Activated CD8-positive, alpha-beta memory T cell treated with anti-CD3 and anti-CD28 coated beads, Interleukin-2, amount 50 U/mL, for 4 hours (primary cell): ENCODE measurements at places on chromosomes 3 and 15.

DNA sequence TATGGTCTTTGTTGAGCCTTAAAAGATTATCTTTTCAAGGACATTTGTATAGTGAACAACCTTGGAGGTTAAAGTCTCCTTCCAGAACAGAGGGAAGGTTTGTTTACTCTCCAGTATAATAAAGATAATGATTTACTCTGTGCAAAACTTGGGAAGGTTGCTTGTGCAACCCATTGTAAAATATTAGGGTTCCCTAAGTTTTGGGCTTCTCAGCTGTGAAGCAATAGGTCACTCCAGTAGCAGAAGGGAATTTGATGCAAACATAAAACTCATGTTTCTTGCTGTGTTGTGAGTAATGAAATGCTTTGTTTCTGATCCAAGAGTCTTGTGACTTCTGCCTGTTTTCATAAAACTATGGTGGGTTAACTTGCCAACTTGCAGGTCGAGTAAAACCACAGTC, 177.5 kb downstream of the SUCNR1 start:
- no peak for DNase-seq

- DNase-seq, result no peak
These were observed 36.8 kb upstream of the POLG start for GRCh38 chr15:89371228-89372044.

- no peak for DNase-seq
These were observed 68.7 kb downstream of the CHRD start for GRCh38 chr3:184448321-184449160.

GRCh38 chr3:64158334-64158733, 66.9 kb downstream of the PRICKLE2 start:
- no peak for DNase-seq

DNA sequence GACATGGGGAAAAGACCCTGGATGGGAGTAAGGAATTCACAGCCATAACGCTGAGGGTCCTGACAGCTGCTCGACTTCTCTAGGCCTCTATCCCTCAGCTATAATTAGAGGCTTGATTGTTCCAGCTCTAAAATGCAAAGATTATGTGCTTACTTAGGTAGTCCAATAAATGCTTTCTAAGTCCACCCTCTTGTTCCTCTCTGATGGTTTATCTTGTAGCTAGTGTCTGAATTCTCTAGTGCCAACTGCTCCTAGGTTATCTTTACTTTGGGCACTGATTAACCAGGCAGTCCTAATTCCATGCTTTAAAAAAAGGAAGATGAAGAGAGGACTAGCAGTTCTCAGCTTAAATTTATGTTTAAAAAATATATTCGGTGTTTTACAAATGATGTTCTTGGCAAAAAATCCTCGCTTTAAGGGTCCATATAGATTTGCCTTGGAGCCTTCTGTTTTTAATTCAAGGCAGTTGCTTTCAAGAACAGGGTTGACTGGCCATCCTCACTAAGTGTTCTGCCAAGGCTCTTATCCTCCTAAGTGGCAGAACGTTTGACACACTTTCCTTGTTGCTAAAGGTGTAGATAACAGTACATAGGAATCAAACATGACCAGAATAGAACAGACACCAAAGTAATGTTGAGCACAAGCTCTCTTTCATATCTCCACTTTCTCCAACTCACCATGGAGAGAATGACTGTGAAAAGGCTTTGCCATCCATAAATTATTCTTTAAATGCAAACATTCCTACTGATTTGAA, 60.6 kb downstream of the THRB start:
- DNase-seq, result no peak

GRCh38 chr15:25022233-25022632, 67.4 kb downstream of the SNRPN start:
- no peak for DNase-seq

- no peak for DNase-seq
These were observed 103.0 kb downstream of the P3H2 start for GRCh38 chr3:190017521-190018288.

DNA sequence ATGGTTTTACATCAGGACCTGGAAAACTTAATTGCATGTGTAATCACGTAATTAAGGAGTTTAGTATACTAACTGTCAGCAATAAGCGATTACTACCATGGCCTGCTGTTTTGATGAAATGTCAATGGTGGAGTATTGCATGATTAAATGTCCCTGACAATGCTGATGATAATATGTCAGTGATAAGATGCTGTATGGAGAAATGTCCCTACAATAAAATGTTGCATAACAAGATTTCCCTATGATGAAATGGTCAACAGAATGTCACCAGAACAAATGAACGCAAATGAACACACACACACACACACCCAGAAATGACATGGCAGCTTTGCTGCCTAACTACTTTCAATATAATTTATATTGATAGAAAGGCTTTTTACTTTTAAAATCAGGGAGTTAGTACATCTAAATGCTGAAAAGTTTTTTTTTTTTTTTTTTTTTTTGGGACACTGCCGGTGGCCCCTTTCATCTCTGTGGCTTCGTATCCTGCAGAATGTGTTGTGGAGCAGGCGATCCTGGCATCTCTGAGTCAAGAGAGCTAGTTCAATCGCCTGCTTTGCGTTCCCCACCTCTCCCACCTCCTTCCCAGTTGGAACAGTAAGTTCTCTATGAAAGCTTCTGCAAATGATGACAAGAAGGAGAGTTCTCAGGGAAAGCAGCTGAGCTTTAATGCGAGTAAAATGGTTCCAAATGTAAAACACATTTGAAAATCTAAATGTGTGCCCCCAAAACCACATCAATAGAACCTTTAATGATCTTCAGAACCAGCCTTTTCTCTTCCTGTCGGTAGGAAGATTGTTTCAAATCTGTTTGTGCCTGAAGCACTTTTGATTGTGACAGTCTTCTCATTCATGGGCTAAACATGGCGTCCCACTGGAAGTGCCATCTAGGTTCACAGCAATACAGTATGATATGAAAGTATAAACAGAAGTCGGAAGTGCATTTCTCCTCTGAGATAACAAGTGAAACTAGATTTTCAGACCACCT, 170.1 kb upstream of the GBE1 start:
- DNase-seq, result no peak

DNA sequence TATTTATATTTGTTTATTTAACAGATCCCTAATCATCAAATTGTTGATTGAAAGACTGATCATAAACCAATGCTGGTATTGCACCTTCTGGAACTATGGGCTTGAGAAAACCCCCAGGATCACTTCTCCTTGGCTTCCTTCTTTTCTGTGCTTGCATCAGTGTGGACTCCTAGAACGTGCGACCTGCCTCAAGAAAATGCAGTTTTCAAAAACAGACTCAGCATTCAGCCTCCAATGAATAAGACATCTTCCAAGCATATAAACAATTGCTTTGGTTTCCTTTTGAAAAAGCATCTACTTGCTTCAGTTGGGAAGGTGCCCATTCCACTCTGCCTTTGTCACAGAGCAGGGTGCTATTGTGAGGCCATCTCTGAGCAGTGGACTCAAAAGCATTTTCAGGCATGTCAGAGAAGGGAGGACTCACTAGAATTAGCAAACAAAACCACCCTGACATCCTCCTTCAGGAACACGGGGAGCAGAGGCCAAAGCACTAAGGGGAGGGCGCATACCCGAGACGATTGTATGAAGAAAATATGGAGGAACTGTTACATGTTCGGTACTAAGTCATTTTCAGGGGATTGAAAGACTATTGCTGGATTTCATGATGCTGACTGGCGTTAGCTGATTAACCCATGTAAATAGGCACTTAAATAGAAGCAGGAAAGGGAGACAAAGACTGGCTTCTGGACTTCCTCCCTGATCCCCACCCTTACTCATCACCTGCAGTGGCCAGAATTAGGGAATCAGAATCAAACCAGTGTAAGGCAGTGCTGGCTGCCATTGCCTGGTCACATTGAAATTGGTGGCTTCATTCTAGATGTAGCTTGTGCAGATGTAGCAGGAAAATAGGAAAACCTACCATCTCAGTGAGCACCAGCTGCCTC, 14.7 kb downstream of the THBS1 start:
- DNase-seq, result no peak

GRCh38 chr3:133841196-133841595, 35.6 kb downstream of the SRPRB start:
- DNase-seq, result no peak

- no peak for DNase-seq
These were observed 5.7 kb upstream of the CAV3 start for GRCh38 chr3:8727605-8728512.

DNA sequence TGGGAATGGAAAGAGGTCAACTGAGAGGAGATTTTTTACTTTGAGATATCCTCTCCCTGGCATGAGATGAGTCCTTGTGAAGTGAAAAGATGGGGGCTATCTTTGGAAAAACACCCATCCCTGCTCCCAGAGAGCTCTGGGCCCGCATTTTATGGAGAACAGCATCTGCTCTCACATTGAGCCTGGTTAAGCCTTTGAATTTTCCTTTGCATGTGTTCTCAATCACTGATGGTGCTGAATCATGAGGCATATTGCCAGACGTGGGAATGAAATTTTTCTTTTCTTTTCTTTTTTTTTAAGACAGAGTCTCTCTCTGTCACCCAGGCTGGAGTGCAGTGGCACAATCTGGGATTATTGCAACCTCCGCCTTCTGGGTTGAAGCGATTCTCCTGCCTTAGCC, 24.4 kb downstream of the TMEM45A start:
- no peak for DNase-seq

DNA sequence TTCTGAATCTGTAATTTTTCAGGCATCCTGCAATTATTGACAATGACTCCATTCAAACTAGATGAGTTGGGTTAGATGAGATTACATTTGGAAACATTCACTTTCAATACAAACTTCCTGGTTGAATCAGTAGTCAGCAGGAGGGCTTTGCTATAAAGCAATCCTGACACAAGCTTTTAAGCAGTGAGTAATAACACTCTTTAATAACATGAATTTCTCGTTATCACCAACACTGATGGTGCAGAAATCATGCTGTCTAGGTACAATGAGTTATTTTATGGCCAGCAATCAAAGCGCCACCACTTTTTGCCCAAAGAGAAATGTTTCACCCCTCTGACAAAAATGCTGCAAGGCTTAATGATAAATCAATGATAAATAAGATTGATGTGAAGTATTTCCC, 474.8 kb upstream of the CNTN4 start:
- no peak for DNase-seq

DNA sequence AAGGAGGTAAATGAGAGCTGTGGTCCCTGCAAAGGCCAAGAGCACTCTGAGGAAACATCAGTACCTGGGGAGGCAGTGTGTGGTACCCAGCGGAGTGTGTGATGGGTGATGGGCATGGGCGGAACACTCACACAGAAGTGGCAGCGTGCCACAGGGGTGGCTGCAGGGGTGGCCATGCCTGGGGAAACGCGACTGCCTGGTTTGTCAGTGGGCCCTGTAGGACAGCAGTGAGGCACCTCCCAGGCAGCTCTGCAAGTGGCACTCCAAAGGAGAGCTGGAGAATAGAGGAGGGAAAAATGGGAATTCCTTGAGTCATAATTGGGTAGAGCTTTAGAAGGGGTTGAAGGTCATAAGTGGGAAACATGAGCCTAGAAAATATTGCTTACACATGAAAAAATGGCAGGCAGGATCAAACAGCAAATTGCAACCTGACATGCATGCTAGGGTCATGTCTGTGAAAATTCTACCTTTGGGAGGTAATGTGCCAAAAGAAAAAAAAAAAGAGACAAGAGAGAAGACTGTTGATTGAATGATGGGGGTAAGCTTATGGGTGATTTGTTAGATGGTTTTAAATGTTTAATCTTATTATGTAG, 138.4 kb downstream of the RPLP1 start:
- DNase-seq, result no peak

- DNase-seq, result no peak
These were observed 692.7 kb downstream of the MCTP2 start for GRCh38 chr15:94924057-94924456.

DNA sequence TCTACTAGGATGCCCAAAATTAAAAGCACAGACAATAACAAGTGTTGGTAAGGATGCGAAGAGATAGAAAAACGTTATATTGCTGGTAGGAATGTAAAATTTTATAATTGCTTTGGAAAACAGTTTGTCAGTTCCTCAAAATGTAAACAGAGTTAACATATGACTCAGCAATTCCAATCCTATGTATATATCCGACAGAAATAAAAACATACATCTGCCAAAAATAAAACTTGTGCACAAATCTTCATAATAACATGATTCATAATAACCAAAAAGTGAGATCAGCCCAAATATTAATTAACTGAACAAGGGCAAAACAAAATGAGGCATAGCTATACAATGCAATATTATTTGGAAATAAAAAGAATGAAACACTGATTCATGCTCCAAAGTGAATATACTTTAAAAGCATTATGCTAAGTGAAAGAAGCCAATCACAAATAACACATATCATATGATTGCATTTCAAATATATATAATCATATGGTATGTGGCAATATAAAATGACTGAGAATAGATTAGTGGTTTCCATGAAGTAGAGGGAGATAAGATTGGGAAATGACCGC, 609.3 kb downstream of the IGSF11 start:
- no peak for DNase-seq

- no peak for DNase-seq
These were observed 496.3 kb downstream of the NLGN1 start for GRCh38 chr3:173893835-173894234.

DNA sequence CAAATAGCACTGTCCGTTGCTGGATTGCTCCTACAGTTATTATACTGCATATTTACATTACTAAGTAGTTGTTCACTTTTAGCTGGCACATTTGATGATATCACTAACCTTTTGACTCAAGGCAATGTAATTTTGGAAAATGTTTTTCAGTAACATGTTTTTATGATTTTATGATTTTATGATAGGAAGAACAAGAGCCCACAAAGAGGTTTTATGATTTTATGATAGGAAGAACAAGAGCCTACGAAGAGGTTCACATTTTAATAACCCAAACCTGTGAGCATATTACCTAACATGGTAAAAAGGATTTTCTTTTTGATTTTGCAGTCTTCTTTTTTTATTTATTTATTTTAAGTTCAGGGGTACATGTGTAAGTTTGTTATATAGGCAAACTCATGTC, 172.3 kb upstream of the TPM1 start:
- no peak for DNase-seq

GRCh38 chr15:98773616-98774015, 125.3 kb downstream of the IGF1R start:
- no peak for DNase-seq

DNA sequence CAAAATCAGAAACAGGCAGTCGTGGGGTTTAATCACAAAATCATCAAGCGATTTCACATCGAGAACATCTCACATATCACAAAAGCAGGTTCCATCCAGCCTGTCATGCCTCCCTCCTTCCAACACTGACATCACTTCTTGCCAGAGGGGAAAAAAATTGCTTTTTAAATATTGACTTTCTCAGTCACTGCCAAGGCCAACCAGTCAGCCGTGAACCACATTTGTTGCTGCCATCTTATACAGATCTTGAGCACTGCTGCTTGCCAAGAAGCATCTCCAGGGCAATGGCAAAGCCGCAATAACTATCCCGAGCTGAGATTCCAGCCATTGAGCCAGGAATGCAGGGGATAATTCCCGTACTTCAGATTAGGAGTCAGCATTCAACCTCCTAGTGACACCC, 174.6 kb downstream of the ANXA2 start:
- DNase-seq, result no peak

- no peak for DNase-seq
These were observed 640 bp downstream of the POPDC2 start for GRCh38 chr3:119659606-119660291.
